ENCODE measurements at places on chromosomes 3 and 15.

DNA sequence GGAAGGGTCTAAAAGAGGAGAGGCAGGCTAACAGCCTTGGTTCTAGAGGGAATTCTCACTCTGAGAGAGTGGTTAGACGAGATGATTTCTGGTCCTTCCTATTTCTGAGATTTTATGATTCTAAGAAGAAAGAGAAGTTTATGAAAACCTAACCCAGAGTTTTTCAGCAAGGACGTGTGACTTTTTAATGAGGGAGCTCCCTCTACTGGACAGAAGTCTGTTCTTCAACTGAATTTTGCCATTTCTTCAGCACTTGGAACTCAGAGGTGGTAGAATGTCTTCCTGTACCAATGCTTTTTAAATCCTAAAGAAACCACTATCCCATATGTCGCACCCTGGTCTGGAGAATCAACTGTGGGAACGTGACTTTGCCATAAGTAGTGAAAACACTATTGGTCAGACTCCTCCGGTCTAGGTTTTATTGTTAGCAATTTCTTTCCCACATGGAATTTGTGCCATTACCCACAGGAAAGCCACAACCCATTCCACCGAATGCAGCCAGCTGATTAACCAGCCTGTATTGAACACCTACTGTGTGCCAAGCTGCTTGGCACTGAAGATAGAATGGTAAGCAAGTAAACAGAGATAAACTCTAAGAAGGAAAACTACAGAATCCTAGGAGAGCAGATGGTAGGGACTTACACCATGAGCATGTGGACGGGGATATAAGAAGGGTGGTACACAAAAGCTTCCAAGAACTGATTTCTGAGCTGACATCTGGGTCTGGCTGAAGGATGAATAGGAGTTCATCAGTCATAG lies 199.5 kb upstream of the LMCD1 start:
- no peak for DNase-seq

GRCh38 chr3:12938258-12938711 lies 96.9 kb upstream of the RPL32 start:
- DNase-seq, result no peak

DNA sequence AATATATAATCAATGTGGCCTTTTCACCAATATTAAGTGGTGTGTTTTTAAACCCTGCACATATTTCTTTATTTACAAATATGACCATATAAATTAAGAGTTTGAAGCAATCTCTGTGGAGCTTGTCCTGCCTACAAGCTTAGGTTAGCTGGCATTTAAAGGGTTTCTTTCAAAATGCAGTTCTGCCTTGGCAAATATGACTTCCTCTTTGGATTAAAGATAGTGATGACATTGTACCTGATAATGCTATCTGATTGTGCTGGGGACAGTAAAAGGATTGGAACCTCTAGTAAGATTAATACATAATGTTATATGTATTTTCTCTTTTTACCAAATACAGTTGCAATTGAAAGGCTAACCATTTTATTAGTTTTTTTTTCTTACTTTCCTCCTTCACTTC lies 249.1 kb downstream of the OTOL1 start:
- DNase-seq, result no peak

DNA sequence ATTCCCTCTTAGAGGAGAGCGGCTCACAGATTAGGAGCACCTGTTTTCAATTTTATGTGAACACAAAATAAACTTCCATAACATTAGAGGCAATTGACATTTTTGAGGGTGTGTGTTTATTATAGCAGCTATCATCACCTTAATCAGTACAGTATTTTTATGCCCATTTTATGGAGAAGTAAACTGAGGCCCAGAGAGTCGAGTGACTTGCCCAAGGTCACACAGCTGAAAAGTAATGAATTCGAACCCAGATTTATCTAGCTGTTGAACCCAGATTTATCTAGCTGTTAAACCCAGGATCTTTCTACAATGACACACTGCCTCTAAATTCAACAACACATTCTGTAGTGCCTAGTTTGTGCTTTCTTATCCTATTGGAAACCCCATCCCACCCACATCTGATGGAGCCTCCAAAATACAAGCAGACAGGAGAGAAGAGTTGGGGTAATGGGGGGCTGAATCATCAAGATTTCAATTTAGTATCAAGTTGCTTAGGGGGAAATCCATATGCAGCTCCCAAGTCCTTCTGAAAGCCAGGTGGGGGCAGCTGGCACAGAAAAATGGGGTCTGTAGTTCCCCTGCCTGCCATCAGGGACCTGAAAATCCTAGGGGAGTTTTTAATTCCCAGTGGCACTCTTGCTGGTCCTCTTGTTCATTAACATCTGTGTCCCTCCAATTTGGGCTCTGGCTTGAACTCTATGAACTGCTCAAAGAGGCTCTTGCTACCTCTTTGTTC lies 50.4 kb upstream of the TRA2B start:
- DNase-seq, result no peak

- DNase-seq, result no peak
Measured at GRCh38 chr15:25774871-25775270, 88.3 kb downstream of the ATP10A start.

GRCh38 chr3:65449841-65450428 lies 588.8 kb downstream of the MAGI1 start:
- DNase-seq, result no peak

DNA sequence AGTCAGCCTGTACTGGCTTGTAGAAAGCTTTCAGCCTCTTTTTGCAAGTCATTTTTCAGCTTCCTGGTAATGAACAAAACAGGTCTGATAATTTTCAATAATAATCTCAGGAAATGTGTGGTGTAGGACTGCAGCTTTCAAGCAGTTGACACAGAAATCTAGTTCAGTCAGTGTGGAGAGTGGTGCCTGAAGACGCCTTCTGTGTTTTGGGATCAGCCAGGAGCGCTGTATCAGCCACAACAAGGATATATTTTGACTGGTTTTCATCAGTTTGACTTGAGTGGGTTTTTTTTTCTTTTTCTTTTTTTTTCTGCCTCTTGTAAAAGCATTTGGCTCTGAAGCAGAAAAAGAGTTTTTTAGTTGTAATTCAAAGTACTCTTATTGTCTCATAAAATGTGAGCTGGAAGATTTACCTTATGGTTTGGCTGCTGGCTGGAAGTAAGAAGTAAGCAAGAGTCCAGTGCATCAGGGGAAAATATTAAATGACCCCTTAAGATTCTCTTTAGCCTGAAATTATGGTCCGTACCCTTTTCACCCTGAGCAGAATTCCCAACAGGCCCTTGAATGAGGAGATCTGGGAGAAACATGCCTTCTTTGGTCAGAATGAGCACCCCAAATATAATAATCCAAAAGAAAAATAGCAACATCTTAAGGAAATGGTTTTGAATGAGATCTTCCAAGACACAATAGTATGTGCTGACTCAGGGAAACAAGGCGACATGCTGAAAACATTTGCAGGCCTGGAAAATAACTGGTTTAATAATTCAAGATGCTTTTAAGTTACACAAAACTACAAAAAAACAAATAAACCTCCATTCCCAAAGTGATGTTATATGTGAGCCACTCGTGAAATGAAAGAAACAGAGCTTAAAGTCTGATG lies 332.7 kb upstream of the ADAMTS9 start:
- no peak for DNase-seq

GRCh38 chr3:126782536-126782935 lies 78.5 kb downstream of the CHCHD6 start:
- no peak for DNase-seq
